ENCODE measurements at places on chromosomes 13 and 19. TPM values are rescaled to one million over a fixed set of nuclear protein-coding genes. Genes with fewer than 3 reads are reported as not detected.
A peak's percentile ranks its signal among the peaks of the same experiment; 100 is the strongest.

DNA sequence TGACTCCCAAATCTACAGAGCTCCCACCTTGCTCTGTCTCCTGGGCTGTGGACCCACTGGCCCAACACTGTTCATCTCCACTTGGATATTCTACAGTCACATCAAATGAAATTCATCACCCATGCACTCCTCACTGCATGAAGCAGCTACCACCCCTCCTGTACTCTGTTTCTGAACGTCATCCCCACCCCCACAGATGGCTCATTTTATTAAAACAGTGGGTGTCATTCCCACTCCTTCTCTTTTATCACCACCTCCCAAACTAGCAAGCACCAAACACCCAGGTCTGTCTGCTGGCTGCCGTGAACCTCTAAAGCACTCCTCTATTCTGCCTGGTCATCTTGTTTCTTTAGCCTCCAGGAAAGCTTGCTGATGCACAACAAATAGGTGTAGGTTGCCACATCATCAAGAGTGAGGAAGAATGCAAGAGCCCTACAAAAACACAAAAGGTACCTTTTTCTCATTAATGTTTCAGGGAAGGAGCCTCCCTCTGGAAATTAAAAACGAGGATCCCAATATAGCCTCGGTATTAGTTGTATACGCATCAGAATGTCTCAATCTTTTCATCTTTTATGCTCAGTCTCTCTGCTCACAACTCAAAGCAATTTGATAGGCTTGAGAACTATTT, 91.8 kb downstream of the MIPEP start:
- DNase-seq: no peak

DNA sequence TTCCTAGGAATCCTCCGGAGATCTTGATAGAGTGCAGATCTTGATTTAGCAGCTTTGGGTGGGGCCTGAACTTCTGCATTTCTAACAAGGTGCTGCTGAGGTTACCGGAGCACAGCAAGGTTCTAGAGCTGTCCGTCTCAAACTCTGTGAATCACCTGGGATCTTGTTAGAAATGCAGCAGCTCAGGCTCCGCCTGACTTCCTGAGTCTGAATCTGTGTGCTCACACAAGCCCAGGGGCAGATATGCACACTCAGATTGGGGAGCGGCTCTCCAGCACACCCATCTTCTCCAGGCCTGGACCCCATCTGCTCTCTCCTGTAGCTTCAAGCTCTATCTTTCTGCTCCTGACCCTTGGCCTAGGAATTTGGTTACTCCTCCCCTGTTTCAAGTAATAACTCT, 3.5 kb upstream of the TEX26 start:
- DNase-seq: no peak

DNA sequence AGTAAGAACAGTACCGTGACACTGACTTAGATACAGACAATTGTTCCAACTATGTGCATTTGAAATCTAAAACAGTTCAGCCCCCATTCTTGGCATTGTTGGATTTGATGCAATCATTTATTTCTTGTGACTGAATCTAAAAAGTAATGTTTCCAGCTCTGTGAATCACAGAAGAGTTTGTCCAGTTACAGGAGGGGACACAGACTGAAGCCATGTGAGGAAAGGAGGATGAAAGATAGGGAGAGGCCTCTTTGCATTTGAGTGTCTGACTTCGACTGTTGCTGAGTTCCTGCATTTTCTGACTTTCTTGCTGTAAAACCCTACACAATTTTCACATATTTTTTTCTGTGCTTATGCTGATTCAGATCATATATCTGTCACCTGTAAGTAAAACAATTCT, 179.3 kb upstream of the PCDH17 start:
- no peak for DNase-seq

GRCh38 chr13:39038569-39039030, 344 bp downstream of the NHLRC3 start:
- no peak for DNase-seq

DNA sequence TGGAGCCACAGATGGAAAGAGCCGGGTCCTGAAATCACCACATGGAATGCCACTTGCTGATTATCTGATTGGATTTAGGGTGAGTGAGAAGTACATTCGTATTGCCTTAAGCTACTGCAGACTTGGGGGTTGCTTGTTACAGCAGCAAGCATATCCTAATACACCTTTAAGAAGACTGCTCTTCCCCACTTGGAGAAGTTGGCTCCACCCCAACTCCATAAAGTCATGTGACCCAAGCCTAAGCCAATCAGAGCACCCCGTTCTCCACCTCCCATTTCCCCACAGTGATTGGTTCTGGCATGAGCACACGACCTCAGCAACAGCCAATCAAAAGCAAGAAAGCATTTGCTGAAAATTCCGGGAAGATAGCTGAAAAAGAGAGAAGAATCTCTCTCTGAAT, 23.1 kb downstream of the CACNA1A start:
- DNase-seq: no peak

DNA sequence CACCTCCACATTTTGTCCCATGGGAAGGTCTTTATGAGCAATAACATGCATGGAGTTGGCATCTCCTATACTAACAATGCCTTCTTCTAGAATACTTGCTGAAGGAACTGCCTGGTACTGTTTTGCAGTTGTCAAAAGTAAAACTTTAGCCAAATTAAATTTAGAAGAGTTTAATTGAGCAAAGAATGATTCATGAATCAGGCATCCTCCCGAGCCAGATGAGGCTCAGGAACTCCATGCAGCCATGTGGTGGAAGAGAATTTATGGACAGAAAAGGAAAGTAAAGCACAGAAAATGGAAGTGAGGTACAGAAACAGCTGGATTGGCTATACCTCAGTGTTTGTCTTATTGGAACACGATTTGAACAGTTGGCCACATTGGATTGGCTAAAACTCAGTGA, 1081.9 kb downstream of the SLITRK1 start:
- no peak for DNase-seq

DNA sequence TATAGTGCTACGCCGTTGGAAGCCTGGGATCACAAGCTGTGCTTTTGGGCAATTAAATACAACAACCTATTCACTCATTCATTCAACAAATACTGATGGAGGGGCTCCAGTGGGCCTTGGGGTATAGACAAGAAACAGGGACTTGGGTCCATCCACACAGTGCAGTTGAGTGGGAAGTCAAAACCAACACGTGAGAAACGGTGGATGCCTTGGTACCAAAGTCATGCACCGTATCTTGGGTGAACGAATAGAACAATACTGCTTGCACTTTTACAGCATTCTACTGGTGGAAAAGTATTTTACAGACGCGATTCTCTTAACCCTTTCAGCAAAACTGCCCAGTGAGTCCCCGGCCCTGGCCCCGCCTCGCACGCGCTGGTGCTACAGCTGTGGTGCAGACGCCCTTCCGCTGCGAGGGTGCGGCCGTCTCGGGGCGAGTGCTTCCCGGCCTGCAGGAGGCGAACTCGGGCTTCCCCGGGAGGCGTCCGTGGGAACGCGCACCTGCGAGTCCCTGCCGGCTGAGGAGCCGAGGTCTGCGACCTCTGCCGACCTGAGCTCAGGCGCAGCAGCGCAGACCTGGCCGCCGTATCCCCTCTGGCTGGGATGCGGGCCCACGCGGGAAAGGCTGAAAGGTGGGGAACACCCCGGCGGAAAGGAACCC, 8.3 kb downstream of the TNFRSF19 start:
- DNase-seq: no peak

DNA sequence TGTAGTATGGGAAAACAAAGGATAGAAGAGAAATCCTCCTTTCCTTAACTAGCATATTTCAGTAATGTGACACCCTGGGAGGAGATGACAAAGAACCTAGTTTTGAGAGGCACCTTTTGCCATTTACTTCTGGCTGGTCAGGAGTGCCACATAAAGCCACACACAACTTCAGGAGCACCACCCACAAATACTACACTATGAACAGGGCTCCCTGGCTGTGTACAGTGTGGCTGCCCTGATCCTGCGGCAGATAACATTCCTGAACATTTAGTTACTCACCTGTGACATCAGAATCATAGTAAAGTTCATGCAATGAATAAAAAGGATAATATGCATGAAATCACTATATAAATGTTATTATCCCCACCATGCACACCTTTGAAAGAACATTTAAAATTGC, 17.4 kb upstream of the IRS2 start:
- DNase-seq: no peak

DNA sequence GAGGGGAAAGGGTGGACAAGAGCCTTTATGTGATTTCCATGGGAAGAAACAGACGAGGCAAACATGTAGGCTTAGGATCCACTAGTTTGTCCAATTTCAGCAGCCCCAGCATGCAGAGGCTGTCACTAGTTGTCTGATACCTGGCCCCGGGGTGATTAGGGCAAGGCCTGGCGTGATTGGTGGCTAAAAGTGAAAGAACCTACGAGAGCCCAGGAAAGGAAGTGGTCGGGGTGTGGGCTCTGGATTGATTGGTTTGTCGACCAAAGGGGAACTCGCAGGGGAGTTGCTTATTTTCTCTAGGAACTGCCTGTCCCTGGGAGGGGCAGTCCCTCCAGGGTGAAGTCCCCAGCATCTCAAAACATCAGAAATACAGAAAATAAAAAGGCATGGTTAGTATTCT, 64.2 kb upstream of the UQCRFS1 start:
- peak; percentile 62 for DNase-seq

DNA sequence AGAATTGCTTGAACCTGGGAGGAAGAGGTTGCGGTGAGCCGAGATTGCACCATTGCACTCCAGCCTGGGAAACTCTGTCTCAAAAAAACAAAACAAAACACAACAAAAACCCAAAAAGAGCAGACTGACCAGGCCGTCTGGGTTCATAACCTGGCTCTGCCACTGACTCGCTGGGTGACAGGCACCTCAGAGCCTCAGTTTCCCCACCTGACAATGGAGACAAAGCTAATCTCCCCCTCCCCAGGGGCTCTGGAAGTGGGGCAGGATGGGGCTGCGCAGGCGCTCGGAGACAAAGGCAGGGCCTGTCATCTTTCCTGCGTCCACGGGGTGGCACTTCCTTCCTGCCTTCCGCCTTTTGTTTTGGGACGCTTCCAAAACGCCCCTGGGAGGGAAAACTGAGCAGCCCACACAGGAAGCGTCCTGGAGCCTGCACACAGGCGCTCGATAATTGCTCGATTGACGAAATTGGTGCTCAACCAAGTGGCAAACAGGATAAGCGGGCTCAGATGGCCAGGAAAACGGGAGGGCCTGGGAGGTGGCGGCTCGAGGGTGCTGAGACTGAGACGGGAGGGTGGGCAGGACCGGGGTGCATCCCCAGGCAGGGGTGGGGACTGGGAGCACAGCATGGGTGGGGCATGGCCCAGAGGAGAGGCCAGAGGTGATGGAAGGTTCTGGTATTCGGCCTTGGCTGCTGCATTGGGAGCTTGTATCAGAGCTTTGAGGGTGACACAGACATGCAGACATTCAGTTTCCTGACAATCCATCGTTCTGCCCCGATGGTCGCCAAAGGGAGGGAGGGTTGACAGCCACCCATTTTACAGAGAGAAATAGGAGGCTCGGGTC, 17.8 kb downstream of the SPC24 start:
- DNase-seq: peak; percentile 42

- DNase-seq: no peak
Measured at GRCh38 chr13:40345654-40346372, 320.6 kb downstream of the FOXO1 start.

GRCh38 chr19:47352095-47352494, 3.0 kb downstream of the DHX34 start:
- DNase-seq: no peak

DNA sequence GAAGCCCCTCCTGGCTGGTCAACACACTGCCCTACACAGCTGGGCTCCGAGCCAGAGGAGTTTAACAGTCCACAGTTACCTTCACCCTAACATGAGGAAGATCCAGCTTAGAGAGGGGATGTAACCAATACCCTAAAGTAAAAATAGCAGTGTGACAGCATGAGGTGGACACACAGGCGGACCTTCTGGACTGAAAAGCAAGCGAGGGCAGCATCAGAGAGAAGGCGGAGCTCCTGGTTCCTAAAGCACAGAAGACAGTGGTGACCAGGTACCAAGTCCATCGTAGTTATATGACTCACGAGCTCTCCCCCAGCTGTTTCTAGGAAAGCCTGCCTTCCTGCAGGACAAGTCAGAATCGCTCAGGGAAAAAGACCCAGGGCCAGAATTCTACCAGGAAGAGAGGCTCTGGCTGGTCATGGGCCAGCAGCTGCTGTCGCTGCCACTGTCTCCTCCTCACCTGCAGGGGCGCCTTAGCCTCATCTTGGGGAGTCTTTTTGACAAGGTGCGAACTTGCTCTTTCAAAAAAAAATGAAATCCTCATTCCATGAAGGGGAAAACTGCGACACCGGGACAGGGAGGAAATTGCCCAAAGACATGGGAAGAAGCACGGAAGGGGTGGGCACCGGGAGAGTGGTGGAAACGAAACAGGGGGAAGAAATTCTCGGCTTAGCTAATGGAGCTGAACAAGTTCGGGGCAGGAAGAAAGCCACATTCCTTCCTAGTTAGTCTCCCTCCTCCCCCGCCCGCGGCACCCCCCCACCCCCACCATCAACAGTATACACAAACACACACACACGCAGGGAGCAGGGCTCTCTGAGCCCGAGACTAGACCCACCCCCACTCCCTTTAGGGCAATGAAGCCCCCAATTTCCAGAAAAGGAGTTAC, 1.7 kb downstream of the ELL start:
- peak; percentile 77 for DNase-seq

- DNase-seq: no peak
Measured at GRCh38 chr13:23799945-23800344, 89.3 kb downstream of the MIPEP start.

DNA sequence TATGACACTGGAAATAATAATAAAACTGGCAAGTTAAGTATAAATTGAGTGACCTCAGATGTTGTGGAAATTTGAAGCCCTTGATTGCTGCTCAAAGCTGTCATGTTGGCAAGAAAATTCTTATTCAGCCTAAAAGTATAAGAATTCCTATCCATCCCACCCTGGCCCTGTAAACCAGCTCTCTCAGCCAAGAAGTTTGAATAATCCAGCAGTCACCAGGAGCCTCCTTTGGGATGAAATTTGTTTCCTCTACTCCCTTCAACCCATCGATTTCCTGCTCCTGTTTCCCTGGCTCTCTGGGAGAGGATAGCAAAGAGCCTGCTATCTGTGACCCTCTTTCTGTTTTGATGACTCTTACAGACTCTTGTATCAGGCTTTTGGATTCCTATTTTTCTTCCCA, 169.3 kb downstream of the LHFPL6 start:
- DNase-seq: no peak

RETN gene
- total RNA-seq: not detected

ADGRL1 gene
- 1.8 TPM for total RNA-seq

LRRC8E gene
- total RNA-seq: not detected

PRODH2 gene
- total RNA-seq: not detected

ACTMAP gene
- total RNA-seq: 10.2 TPM

MLNR gene
- total RNA-seq: not detected

CAPS gene
- total RNA-seq: 40.0 TPM

DYRK1B gene
- total RNA-seq: 44.4 TPM

ZNF234 gene
- 24.1 TPM for total RNA-seq

C5AR2 gene
- total RNA-seq: 0.58 TPM

TEX101 gene
- total RNA-seq: not detected

PGLYRP1 gene
- not detected for total RNA-seq

PRTN3 gene
- not detected for total RNA-seq
